ENCODE measurements at places on chromosomes 7 and 10. TPM values are rescaled to one million over a fixed set of nuclear protein-coding genes. Genes with fewer than 3 reads are reported as not detected.

- DNase-seq: no peak
Observed at GRCh38 chr7:68820321-68820720, 778.0 kb upstream of the AUTS2 start.

PIK3CG gene
- not detected for polyA plus RNA-seq

DMTF1 gene
- 9.3 TPM for polyA plus RNA-seq

ZP3 gene
- polyA plus RNA-seq: 9.8 TPM

DNA sequence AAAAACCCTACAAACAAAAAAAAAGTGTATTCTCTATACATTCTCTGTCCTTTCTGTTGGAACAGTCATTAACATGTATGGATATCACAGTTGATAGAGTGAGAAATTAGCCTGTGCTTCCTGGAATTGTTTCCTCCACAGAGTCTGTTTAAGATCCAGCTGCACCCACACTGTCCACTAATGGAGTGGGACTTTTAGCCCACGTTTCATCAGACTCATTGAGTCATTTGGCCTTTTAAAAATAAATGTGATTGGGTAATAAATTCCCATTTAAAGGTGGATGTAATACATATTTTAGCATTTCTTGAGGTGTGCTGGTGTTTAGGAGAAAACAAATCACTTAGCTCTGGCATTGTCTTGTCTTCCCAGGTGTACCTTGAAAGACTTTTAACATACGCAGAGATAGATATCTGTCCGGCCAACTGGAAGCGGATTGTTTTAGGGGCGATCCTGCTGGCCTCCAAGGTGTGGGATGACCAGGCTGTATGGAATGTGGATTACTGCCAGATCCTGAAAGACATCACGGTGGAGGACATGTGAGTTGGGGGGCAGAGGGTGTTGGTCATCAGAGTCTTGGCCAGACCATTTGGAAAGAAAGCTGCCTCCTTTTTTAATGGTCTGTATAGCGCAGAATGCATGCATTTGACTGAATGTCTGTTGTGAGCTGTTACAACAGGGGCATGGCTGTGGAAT lies 52.3 kb upstream of the GJD4 start:
- DNase-seq: peak; percentile 17

CD36 gene
- not detected for polyA plus RNA-seq

DNA sequence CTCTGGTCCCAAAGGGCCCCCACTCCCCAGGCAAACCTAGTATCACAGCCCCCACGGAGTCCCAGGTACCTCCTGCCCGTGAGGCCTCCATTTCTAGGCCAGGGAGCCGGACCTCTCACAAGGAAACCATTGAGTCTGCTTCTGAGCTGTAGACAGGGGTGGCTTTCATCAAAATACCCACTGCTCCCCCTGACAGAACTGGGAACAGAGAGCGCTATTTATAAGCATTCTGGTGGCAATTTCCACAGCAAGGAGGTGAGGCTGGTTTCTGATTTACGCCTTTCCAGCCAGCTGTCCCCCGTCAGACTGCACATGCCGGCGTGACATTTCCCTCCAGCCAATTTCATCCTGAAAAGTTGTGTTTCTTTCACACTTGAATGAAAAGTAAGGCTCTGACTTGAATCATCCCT lies 407.5 kb upstream of the PRKCQ start:
- DNase-seq: no peak

GRCh38 chr7:157205438-157205837 lies 66.7 kb downstream of the UBE3C start:
- DNase-seq: no peak

- DNase-seq: no peak
Observed at GRCh38 chr7:90595342-90595800, 750 bp upstream of the CDK14 start.

Measured in foreskin keratinocyte (primary cell).